ENCODE measurements at places on chromosomes 13 and 19.
A peak's percentile ranks its signal among the peaks of the same experiment; 100 is the strongest.

DNA sequence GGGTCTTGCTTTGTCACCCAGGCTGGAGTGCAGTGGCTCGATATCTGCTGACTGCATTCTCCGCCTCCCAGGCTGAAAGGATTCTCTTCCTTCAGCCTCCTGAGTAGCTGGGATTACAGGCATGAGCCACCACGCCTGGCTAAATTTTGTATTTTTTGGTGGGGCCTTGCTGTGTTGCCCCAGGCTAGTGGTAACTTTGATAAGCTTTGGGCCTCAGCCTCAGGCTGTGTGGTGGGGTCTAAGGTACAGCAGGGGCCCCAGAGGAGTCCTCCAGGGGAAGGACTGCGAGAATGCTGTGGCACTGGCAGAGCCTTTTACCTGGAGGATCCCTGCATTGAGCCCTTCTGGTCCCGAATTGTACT, 7.2 kb downstream of the DOT1L start:
- DNase-seq = no peak

DNA sequence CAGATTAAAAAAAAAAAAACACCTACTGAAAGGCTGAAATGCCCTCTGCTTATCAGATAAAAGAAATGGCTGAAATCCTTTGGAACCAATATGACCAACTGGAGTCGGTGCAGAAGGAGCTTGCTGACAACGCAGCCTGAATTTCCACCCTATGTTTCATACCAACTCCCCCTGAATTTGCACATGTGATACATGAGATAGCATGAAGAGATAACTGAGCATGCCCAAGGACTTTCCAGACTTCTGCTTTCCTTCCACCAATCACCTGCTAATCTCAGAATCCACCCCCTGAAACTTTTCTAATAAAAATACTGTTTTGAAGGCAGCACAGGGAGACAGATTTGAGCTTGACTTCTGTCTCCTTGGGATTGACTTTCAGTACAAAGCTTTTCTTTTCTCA, 32.2 kb upstream of the WDFY2 start:
- DNase-seq = no peak

DNA sequence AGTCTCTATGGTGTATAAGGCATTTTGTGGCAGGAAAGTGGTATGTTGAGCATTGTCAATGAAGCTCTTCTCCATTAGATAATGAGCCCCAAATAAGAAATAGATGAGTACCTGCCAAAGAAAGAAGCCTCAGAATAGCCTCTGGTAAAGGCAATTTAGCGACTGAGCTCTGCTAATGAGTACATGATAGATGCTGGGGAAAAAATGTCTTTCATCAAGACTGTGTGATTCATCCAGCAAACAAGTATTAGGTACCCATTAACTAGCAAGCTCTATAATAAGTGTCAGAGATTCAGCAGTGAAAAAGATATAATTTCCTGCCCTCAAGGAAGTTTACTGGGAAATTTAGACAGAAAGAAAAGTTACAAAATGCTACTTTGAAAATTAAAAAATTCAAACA, 294.6 kb downstream of the ITGBL1 start:
- DNase-seq = no peak

GRCh38 chr13:52869621-52870020, 21.2 kb upstream of the PCDH8 start:
- no peak for DNase-seq

DNA sequence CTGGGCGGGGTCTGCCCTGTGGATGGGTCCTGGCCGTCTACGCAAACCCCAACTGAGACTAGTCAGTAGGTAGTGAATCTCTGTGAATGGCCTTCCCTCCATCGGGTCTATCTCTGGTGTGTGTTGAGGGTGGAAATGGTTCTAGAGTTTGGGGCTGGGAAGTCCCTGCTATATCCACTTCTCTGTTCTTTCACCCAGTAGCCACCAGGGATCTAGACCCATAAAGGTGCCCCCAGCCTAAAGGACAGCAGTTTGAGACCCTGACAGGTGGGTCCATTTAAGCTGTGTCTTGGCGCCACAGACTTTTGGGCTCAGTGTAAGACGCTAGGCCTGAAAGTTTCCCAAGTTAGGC, 57.7 kb downstream of the ZNF568 start:
- DNase-seq = no peak

- no peak for DNase-seq
Observed at GRCh38 chr19:14439014-14439413, 5.9 kb downstream of the PKN1 start.

DNA sequence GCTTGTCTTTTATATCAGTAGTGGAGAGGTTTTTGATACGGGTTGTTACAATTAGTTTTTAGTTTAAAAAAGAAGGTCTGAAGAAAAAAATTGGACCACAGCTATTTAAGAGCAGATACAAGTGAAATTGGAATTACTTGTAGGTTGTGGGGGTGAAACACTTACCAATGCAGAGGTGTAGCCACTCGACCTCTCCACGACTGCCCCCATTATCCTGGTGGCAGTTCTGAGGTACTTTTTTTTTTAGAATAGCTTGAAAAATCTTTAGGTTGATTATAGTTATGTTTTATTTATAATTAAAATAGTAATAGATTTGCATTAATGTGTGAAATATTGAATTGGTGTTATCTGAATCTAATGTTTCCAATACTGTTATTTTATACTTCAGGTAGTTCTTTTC, 60.7 kb downstream of the PAN3 start:
- DNase-seq = no peak

DNA sequence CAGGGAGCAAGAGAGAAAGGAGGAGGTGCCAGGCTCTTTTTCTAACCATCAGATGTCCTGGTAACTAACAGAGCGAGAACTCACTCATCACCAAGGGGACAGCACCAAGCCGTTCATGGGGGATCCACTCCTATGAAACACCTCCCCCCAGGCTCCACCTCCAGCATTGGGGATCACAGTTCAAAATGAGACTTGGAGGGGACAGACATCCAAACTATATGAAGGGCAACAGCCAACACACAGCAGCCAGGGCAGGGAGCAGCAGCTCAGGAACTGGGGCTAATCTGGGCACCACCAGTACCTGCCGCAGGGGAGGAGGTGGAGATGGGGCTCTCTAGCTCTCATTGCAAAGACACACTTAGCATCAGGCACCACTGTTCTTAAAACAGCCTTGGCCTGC, 34.3 kb upstream of the VSTM2B start:
- no peak for DNase-seq

- peak; percentile 82 for DNase-seq
Observed at GRCh38 chr13:99467764-99468163, 33.5 kb upstream of the TM9SF2 start.

DNA sequence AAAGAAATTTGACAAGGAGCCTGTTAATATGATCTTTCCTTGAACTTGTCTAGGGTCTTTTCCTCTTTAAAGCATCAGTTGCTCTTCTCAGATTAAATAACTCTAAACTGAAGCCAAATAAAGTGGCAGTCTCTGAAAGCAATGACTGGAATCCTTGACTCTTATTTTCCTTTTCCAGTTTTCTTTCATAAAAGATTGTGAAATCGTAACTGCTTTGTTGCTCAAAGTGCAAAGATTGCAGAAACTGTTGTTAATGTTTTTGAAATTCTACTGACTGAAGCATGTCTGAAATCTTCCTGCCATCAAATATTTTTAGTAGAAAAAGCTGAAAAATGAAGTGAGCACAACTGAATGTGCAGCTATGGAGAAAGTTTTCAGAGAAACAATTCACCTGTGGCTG, 1.9 kb downstream of the NHLRC3 start:
- no peak for DNase-seq

GRCh38 chr13:80083853-80084676, 256.9 kb downstream of the SPRY2 start:
- DNase-seq = peak; percentile 97

DNA sequence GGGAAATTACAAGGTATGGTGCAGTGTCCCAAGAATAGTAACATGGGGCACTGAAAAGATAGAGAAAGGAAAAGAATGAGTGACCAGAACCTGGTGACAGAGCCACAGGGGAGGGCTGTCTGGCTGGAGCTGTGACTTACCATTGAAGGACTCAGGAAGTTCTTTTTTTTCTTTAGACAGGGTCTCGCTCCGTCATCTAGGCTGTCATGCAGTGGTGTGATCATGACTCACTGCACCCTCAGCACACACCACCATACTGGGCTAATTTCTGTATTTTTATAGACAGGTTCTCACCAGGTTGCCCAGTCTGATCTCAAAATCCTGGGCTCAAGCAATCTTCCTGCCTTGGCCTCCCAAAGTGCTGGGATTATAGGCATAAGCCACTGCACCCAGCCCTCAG, 8.8 kb upstream of the CPB2 start:
- DNase-seq = peak; percentile 51

DNA sequence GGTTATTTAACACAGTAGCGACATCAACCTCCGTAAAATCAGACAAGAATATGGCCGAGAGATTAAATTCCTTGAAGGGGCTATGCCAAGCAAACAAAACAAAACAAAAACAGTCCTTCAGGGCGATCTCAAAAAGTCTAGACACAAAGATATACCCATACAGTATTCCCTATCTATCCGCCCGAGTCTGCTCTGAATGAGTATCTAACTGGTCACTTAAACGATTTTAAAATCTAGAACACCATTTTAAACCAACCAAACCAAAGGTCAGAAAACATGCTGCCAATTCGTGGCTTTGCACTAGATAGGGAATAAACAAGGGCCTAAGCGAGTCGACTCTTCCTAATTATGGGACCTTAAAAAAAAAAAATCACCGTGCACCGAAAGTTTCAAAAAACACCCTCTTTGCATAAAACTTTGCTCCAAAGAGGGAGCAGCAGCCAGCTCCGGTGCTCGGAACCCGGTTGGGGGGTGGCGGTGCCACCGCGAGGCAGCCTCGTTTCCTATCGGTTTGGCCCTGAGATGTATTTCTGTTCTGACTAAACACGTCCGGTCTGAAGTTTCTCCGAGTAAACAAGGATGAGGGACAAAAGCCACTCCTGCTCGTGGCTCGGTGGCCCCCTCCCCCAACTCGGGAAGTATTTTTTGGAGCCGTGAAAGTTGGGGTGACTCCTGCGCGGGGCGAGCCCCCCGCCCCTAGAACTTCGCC, 1.8 kb downstream of the HMGB1 start:
- DNase-seq = peak; percentile 68

- no peak for DNase-seq
Observed at GRCh38 chr13:51097353-51098043, 13.6 kb downstream of the C13orf42 start.

- DNase-seq = peak; percentile 41
Observed at GRCh38 chr13:23956106-23956505, 58.8 kb upstream of the C1QTNF9B start.
